ENCODE measurements at places on chromosomes 7 and 10.

DNA sequence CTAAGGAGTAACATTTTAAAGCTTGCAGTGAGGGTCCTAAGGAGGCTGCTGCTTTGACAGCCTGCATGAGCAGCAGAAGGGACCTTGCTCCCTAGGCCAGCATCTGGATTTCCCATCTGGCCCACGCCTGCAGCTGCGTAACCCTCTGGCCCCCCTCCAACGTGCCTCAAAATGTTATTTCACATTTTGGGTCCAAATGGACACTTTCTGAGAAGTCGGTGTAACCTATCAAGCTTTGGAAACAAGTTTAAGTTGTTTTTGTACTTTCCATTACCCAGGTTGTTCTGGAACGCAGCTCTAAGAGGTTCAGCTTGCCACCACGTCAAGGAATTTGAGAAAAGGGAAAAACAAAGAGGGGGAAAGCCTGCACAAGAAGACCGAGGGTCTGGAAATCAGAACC, 338.3 kb downstream of the KCNMA1 start:
- no peak for DNase-seq

GRCh38 chr7:108724251-108725100, 154.8 kb downstream of the DNAJB9 start:
- no peak for DNase-seq

DNA sequence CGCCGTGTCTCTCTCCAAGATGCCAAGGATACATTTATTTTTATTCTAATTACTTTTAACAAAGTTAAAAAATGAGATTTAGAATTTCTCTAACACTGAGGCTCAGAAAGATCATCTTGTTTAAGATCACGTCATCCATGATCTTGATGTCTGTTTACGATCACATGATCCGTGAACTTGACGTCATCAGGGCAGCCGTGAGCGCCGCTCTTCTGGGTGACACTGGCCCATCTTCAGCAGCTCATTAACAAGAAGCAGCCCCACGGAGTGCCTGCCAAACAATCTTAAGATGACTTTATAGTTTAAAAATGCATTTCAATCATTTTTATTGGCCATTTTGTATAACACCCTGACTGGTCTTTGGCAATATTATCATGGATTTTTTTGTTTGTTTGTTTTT, 291.1 kb upstream of the PRKCQ start:
- DNase-seq, result no peak

DNA sequence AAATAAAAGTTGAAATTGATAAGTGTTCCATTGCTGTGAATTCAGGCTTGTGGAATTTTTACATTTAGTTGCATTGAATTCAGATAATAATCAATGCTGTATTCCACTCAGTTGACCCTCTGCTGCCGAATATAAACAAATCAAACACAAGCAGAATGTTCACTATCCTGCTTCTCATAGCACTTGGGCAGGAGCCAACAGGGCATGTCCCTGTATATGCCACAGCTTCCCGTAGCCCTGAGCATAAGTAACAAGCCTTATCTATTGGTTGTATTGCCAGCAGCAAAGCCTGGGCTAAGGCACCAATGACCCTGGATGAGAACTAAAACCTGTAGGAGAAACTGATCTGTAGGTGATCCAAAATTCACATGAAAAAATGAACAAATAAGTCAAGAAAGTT, 145.9 kb downstream of the ARHGAP12 start:
- DNase-seq, result no peak

GRCh38 chr10:46060706-46061105, 14.6 kb upstream of the MSMB start:
- DNase-seq, result no peak

DNA sequence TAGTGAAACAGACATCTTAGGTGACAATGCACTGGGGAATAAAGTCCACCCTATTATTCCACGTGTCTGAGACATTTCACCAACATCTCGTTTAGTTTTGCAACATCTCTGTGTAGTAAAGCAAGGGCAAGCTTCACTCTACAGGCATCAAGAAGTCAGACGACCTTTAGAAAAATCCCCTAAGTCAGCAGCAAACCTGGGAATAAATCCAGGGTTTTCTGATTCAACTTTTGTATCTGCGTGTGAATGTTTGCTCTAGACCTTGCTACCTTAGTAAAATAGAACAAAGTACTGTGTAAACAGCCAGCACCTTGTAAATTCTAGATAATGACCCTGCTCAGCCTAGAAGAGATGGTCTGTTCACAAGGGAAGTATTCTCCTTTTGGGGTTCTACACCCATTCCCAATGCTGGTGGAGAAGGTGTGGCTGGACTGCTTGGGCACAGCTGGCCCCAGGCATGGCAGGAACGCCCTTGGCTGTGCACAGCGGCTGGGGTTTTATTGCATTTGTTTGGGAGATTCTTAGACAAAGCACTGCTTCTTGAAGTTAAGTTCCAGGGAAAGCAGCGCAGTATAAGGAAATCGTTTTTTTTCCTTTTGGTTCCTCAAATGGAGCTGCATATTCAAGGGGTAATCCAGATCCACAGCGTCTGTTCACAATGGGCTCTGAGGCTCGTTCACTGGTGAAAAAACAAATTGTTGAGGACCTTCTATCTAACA, 38.3 kb upstream of the GALNTL5 start:
- DNase-seq, result no peak

GRCh38 chr7:35753761-35754603, 46.9 kb upstream of the SEPTIN7 start:
- no peak for DNase-seq

- DNase-seq, result no peak
Measured at GRCh38 chr7:29416938-29417305, 146.7 kb upstream of the PRR15 start.

GRCh38 chr7:105776068-105776790, 100.2 kb downstream of the ATXN7L1 start:
- peak; percentile 20 for DNase-seq

DNA sequence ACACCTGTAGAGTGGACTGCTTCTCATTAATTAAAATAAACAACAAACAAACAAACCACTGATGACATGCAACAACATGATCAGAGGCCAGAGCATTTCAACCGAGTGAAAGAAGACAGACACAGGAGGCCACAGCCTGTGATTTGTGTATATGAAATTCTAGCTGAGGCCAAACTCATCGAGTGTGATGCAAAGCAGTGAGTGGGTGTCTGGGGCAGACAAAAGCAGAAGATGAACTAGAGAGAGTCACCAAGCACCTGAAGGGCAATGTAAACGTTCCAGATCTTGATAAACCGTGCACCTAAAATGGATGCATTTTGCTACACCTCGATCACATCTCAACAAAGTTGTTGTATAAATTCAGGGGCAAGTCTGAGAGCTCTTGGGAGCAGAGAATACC, 108.4 kb downstream of the KLF6 start:
- no peak for DNase-seq

DNA sequence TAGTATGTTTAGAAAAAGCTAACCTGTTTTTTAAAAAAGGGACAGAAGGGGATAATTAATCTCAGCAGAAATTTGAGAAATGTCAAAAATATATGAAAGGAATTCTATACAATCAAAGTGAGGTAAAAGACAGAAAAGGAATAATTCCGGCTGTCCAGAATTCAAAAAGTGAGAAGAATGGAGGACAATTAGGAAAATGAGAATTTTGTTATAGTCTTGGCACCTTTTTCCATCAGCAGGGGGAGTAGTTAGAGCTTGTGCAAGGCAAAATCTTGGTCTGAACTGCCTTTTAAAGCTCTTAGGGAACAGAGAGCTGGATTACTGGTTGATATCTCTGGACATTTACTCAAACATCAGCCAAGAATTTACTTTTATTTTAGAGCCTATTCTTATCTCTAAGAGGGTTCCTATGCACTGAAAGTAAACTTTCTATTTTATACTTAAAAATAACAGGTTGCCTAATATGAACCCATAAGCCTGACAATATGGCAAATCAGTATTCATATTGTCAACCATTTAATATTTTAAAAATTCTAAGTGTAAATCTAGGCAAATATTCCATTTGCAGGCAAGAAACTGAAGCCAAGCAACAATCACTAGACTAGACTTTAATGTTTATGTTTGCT, 185.6 kb downstream of the ANK3 start:
- DNase-seq, result peak; percentile 70

DNA sequence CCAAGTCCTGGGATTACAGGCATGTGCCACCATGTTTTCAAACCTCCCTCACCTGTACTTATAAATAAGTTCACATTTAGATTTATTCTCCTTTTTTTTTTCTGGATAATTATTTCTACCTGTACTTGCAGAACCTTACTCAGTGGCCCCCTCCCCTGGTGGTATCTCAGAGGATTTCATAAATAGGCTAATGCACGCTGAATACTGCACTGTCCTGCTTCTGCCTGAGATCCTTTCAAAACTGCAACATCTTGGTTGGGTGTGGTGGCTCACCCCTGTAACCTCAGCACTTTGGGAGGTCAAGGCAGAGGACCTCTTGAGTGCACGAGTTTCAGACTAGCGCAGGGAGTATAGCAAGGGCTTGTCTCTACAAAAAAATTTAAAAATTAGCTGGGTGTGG, 4.6 kb upstream of the BLVRA start:
- no peak for DNase-seq

All from NCI-H82 (cell line).